WTC11 (cell line): ENCODE measurements at places on chromosomes 5 and 9.

GRCh38 chr5:142586552-142586951 is 99.3 kb downstream of the FGF1 start:
- DNase-seq = no peak
- H3K36me3 ChIP-seq = no peaks in the 10 kb centered on the region
- no peak overlapping the region for H3K4me3 ChIP-seq
- H3K27me3 ChIP-seq = no peaks in the 10 kb centered on the region; the same call in 1 of the 2 replicates

- H3K27ac ChIP-seq = no peak overlapping the region
- H3K27me3 ChIP-seq = no peaks in the 10 kb centered on the region
- no peaks in the 10 kb centered on the region for H3K4me1 ChIP-seq
- no peak overlapping the region for H3K4me3 ChIP-seq
These were observed 170.2 kb upstream of the NREP start for GRCh38 chr5:111927191-111927590.

GRCh38 chr5:159504106-159504856 is 174.0 kb upstream of the IL12B start:
- H3K4me3 ChIP-seq = no peak overlapping the region
- no peak for DNase-seq
- peaks cover 5% of the 10 kb centered on the region; the same call in 1 of the 2 replicates for H3K4me1 ChIP-seq

GRCh38 chr9:91116211-91116610 is 245.5 kb downstream of the AUH start:
- H3K27me3 ChIP-seq = no peaks in the 10 kb centered on the region; the same call in 1 of the 2 replicates
- no peak overlapping the region for H3K4me3 ChIP-seq
- peaks cover 25% of the 10 kb centered on the region for H3K4me1 ChIP-seq
- H3K27ac ChIP-seq = no peak overlapping the region
- H3K36me3 ChIP-seq = peaks cover 25% of the 10 kb centered on the region

DNA sequence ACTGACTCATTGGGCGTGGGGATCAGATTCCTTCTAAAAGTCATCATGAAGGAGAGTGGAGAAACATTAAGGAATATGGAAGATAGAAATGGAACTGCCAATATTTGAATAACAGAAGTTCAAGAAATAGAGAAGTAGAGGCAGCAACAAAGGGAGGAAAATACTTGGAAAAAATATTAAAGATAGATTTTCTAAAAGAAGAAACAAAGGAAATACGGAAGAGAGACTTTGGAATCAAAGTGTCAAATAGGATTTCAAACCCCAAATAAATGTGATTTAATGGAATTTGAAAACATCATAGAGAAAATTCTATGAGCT is 605.1 kb upstream of the KLF4 start:
- H3K4me3 ChIP-seq = no peak overlapping the region
- peaks cover 26% of the 10 kb centered on the region for H3K4me1 ChIP-seq
- no peak overlapping the region for H3K27ac ChIP-seq

GRCh38 chr9:95494022-95494415 is 22.8 kb downstream of the PTCH1 start:
- DNase-seq = no peak
- H3K4me3 ChIP-seq = no peak overlapping the region; the same call in 1 of the 2 replicates
- peaks cover 68% of the 10 kb centered on the region for H3K4me1 ChIP-seq

DNA sequence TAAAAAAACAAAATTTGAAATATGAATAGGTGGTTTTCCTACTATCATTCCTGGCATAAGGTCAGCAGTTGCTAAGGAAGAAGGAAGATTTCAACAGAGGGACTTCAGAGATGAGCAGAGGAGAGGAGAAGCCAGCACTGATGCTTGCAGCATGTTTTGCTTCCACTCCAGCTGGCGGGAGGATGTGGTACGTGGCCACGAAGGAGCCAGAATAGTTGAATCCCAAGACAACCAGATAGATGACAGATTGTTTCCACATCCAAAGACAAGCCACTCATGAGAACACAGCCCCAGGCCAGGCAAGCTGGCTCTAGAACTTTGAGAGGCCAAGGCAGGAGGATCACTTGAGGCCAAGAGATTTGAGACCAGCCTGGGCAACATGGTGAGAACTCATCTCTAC is 15.1 kb downstream of the TIMD4 start:
- H3K27me3 ChIP-seq = 0 out of 2 replicates have a peak, but pooled peaks cover 3% of the 10 kb centered on the region
- DNase-seq = no peak
- no peaks in the 10 kb centered on the region for H3K36me3 ChIP-seq
- H3K4me3 ChIP-seq = no peak overlapping the region
- peaks cover 7% of the 10 kb centered on the region for H3K4me1 ChIP-seq

- H3K4me3 ChIP-seq = no peak overlapping the region
- H3K4me1 ChIP-seq = peaks cover 61% of the 10 kb centered on the region
- H3K27ac ChIP-seq = no peak overlapping the region
- peaks cover 7% of the 10 kb centered on the region; the same call in 1 of the 2 replicates for H3K36me3 ChIP-seq
These were observed 164.0 kb downstream of the TTC39B start for GRCh38 chr9:15142878-15143534.

GRCh38 chr5:310941-311434 is 10.5 kb upstream of the AHRR start:
- DNase-seq = no peak
- H3K4me3 ChIP-seq = no peak overlapping the region
- peak overlapping the region; percentile 45 for H3K27ac ChIP-seq
- H3K36me3 ChIP-seq = peaks cover 11% of the 10 kb centered on the region

DNA sequence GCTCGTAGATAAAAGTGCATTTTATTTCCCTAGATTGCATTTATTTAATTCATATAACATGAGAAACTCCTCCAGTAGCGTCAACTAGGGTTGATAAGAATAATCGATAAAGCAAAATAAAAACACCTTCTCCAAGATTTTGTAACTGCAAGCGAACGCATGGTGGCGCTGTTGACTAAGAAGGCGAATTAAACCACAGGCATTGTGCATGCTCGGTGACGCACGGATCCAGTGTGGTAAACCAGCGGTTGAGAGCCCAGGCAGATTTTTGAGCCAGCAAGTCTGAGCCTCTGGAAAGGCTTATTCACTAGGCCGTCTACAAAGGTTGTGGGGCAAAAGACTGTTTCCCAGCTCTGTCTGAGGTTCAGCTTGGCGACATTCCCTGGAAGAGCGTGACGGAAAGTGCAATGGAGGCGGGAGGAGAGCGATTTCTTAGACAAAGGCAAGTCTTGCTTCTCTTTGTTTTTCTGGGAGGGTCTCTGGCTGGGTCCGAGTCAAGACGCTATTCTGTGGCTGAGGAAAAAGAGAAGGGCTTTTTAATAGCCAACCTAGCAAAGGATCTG is at the start of gene PCDHB3:
PCDHB3 (plus strand) TSS at position 231 of the 563 bp plus-strand sequence; CDS start at position 408, 177 bp downstream.
- peak within 1 kb of the TSS; percentile 80 for H3K4me3 ChIP-seq
- no peaks in the 10 kb centered on the region for H3K27me3 ChIP-seq
- peaks cover 35% of the 10 kb centered on the region for H3K36me3 ChIP-seq
- H3K27ac ChIP-seq = peak within 1 kb of the TSS; percentile 98

GRCh38 chr5:147371290-147371689 is 136.5 kb downstream of the STK32A start:
- H3K27ac ChIP-seq = no peak overlapping the region
- no peaks in the 10 kb centered on the region for H3K36me3 ChIP-seq
- H3K27me3 ChIP-seq = no peaks in the 10 kb centered on the region
- peaks cover 12% of the 10 kb centered on the region for H3K4me1 ChIP-seq
- no peak overlapping the region for H3K4me3 ChIP-seq
- no peak for DNase-seq

DNA sequence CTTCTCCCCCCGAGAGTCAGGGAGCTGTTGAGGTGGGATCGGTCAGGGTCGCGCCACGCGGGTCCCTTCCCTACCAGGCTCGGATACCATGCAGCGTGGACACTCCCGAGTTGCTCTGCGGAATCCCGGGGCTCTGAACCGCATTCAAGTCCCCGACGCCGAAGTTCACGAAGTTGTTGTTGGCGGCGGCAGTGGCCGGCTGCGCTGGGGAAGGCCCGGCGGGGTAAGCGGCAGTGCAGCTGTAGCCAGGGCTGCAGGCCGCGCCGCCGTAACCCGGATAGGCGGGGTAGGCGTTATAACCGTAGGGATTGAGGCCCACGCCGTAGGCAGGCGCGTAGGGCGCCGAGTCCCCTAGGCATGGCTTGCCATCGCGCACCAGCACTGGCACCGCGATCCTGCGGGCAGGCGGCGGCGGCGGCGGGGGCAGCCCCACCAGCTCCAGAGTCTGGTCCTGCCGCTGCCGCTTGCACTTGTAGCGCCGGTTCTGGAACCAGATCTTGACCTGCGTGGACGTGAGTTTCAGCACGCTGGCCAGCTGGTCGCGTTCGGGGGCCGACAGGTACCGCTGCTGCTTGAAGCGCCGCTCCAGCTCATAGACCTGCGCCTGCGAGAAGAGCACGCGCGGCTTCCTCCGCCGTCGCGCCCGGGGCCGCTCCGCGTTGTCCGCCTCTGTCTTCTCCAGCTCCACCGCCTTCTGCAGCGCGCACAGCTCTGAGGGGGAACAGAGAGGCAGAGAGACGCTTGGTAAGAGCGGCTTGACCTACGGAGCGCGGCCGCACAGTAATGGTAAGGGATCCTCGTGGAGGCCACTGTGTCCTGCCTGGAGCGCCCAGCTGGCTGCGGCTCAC is 2.3 kb downstream of the NKX2-5 start:
- DNase-seq = peak; percentile 52
- H3K4me1 ChIP-seq = peaks cover 54% of the 10 kb centered on the region
- peaks cover 100% of the 10 kb centered on the region for H3K27me3 ChIP-seq

DNA sequence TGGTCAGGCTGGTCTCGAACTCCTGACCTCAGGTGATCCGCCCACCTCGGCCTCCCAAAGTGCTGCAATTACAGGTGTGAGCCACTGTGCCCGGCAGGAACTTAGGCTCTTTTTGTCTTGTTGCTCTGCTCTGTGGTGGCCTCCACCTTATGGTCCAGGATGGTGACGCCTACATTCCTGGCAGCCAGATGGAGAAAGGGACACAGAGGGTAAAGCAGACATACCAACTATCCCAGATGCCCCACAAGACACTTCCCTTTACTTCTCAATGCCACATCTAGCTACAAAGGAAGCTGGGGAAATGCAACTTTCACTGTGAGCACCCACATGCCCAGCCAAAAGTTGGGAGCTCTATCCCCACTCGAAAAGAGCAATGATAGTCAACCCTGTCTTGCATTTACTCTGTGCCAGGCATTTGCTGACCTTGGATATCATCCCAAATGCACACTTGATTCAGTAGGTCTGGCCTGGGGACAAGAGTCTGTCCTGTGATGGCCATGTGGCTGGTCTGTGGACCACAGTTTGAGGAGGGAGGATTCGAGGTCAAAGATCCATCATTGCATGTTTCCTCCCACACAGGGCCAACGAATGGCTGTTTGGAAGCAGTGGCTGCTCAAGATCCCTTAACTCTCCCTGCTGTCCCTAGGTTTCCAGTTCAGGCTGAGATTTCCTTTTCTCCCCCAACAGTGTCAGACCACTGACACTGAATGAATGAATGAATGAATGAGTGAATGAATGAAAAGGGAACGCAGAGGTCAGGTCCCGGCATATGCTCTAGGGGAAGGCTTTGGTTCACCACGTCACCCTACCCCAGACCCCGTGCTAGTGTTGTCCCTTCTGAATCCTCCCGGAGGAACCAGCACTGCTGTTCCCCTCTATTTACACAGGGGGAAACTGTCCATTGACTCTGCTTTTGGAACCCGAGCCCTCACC is 1.4 kb upstream of the ERGIC1 start:
- no peaks in the 10 kb centered on the region; the same call in 1 of the 2 replicates for H3K27me3 ChIP-seq
- no peak for DNase-seq
- peaks cover 42% of the 10 kb centered on the region for H3K4me1 ChIP-seq
- H3K36me3 ChIP-seq = no peaks in the 10 kb centered on the region

GRCh38 chr5:108118813-108119514 is 262.9 kb downstream of the FBXL17 start:
- peaks cover 34% of the 10 kb centered on the region for H3K4me1 ChIP-seq
- H3K27me3 ChIP-seq = no peaks in the 10 kb centered on the region
- H3K27ac ChIP-seq = no peak overlapping the region
- no peak for DNase-seq
- H3K4me3 ChIP-seq = no peak overlapping the region

DNA sequence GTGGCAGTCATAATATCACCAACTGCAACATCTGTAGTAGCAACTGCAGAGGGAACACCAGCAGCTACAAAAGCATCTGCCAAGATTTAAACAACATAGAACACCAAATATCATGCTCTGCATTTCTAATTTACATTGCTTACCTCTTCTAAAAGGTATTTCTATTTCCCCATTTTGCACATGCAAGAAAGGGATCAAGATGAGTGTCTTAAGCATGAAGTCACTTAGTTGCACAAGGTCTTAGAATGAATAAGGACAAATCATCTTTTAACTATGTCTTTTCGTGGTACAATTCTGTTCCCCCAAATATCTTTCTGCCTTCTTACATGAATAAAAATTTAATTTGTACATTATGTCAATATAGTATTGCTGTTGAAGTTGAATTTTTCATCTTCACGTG is 1746.4 kb downstream of the EFNA5 start:
- no peak for DNase-seq
- H3K27me3 ChIP-seq = no peaks in the 10 kb centered on the region
- no peak overlapping the region for H3K27ac ChIP-seq
- H3K4me1 ChIP-seq = no peaks in the 10 kb centered on the region

GRCh38 chr9:107577140-107577776 is 87.7 kb upstream of the KLF4 start:
- H3K27me3 ChIP-seq = no peaks in the 10 kb centered on the region
- H3K4me1 ChIP-seq = no peaks in the 10 kb centered on the region
- H3K27ac ChIP-seq = no peak overlapping the region
- no peak overlapping the region for H3K4me3 ChIP-seq
